ENCODE measurements at places on chromosomes 2 and 18.

DNA sequence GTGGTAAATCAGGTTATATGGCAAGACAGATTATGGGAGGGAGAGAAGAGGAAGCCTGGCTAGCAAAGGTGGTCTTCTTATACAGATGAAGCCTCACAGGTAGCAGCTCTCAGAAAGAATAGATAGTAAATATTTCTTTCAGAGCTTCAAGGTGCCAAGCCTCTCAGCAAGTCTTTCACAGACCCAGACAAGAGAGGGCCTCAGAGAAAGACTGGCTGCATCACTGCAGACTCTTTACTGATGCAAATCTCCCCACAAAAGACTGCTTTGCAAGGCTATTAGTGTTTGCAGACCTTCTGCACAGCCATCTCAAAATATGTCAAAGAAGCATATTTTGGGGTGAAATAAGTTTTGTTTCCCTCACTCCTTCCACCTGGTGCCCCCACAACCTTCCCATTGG is 372.4 kb upstream of the RND3 start:
- DNase-seq: no peak

- DNase-seq: no peak
Measured at GRCh38 chr18:14947482-14948162, 199.7 kb downstream of the ANKRD30B start.

DNA sequence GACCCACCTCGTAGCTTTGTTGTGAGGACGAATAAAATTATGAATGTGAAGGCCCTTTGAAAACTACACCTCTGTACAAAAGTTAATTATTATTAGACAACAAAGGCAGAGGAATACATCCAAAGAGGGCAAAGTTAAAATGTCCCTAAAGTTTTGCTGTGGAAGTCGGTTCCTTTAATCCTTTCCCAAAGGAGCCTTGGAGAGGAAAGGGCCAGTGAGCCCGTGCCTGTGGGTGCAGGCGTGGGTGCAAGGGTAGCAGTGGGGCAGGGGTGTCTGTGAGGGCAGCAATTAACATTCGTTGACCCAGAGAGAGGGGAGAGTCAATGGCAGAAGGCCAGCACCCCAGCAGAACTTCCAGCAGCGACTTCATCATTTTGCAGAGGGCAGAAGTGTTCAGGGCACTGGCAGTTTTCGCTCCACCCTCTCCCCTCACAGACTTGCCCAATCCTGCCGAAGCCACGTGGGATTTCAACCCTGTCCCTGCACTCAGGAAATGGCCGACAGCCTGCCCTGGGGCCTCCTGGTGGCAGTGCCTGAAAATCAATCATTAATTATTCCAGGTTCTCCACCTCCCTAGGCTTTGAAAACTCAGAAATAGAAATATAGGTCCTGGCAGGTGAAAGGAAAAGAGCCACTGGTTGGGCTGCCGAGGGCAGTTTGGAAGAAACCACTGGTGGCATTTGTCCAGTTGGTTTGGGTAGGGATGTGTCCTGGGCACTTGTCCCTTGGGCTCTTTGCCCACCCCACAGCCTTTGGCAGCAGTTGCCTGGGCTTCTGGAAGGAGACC is 4.2 kb upstream of the PAX8 start:
- no peak for DNase-seq

DNA sequence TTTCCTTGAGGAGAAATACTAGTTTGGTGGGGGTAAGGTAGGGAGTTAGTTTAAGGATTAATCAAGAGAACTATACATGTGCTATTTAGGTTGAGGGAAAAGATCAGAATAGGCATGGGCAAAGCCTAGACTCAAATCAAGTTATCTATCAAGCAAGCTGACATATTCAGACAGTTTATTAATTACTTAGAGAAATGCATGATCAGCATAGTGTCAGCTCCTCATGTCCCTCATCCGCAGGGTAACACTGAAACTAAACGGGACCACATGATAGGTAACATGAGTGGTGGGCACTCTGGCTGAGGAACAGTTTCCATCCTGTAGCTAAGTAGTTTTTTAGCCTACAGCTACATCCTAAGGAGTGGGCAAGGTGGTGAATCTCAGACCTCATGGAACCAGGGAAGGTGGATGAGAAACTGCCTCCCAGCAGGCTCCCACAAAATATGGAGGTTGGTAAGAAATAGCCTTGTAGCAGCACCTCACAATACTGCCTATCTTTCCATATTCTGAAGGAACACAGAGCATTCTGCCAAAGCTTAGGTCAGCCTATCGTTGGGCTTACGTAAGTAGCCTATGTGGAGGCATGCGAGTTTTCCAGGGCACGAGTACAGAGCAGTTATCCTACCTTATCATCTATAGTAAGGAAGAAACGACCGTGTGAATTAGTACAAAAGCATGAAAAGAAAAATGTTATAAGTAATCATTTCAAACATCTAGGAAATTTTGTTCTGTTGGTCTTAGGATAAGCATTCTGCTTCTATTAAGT is 18.4 kb downstream of the ZC3H6 start:
- DNase-seq: no peak

Measured in stimulated activated CD8-positive, alpha-beta memory T cell treated with anti-CD3 and anti-CD28 coated beads, Interleukin-15, amount 100 ng/mL, for 48 hours (primary cell).